Activated CD8-positive, alpha-beta T cell treated with anti-CD3 and anti-CD28 coated beads for 36 hours (primary cell): ENCODE measurements at places on chromosomes 5 and 9. TPM values are rescaled to one million over a fixed set of nuclear protein-coding genes. Genes with fewer than 3 reads are reported as not detected.

GRCh38 chr5:129245489-129245888 is 150.9 kb downstream of the ISOC1 start:
- no peak overlapping the region for H3K27ac ChIP-seq
- H3K27me3 ChIP-seq: no peaks in the 10 kb centered on the region

The SLF1 gene
- total RNA-seq: 14.5 TPM

The FOXD4 gene
- total RNA-seq: not detected

DNA sequence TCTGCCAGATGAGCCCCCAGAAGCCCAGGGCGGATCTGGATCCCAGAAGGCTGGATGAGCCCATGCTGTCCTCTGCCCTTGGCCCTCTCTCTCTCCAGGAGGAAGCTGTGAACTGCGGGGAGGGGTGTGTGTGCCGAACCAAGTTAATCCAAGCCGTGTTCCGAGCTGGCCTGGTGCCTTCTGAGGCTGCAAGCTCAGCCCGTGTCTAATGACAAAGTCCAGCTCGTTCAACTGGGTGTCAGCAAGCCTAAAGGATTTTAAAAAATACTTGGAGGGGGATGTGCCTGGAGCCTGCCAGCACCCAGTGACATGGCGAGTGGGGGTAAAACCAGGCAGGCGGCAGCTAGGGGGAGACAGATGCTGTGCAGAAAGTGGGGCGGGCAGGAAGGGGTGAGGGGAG is 8.0 kb downstream of the STC2 start:
- H3K27ac ChIP-seq: no peak overlapping the region
- no peak for DNase-seq
- H3K4me1 ChIP-seq: peaks cover 16% of the 10 kb centered on the region

- H3K27me3 ChIP-seq: peaks cover 3% of the 10 kb centered on the region
- no peak overlapping the region for H3K4me3 ChIP-seq
- H3K27ac ChIP-seq: no peak overlapping the region
- no peaks in the 10 kb centered on the region for H3K36me3 ChIP-seq
These were observed 37.8 kb downstream of the BHMT start for GRCh38 chr5:79149433-79149832.

DNA sequence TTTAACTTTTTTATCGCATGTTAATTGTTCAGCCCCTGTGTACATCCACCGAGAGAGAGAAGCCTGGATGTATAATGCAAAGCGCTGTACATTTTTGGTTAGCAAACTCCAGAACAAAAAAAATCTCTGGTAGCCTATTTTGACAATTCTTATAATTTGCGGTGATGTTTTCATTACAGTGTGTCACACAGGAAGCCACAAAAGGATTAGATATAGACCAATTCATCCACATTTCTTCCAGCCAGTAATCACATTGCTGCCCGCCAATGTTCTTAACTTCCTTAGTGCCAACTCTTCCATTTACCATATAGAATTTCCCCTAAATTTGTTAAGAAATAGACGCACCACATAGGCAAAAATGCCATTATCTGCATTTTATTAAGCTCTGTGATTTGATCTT is 435.6 kb downstream of the EFNA5 start:
- no peak overlapping the region for H3K4me3 ChIP-seq
- H3K36me3 ChIP-seq: no peaks in the 10 kb centered on the region
- H3K27ac ChIP-seq: no peak overlapping the region
- no peaks in the 10 kb centered on the region for H3K4me1 ChIP-seq

DNA sequence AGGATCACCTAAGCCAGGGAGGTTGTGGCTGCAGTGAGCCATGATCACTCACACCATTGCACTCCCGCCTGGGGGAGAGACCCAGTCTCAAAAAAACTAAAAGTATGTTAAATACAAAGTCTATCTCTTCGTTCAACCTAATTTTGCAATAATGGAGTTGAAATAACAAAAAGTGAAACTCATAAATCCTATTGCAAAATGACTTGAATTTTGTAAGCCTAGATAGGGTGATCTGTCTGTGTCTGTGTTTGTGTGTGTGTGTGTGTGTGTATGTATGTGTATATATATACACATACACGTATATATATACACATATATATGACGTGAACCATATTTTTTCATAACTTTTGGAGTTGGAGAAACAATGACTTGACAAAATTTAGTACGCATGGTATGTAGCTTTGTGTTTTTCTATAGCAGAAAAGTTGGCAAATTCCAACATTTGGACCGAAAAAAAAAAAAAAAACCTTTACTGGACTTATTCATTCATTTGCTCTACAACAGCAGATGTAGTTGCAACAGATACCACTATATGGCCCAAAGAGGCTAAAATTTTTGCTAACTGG is 76.9 kb upstream of the CDH6 start:
- no peaks in the 10 kb centered on the region for H3K27me3 ChIP-seq
- no peaks in the 10 kb centered on the region for H3K36me3 ChIP-seq

DNA sequence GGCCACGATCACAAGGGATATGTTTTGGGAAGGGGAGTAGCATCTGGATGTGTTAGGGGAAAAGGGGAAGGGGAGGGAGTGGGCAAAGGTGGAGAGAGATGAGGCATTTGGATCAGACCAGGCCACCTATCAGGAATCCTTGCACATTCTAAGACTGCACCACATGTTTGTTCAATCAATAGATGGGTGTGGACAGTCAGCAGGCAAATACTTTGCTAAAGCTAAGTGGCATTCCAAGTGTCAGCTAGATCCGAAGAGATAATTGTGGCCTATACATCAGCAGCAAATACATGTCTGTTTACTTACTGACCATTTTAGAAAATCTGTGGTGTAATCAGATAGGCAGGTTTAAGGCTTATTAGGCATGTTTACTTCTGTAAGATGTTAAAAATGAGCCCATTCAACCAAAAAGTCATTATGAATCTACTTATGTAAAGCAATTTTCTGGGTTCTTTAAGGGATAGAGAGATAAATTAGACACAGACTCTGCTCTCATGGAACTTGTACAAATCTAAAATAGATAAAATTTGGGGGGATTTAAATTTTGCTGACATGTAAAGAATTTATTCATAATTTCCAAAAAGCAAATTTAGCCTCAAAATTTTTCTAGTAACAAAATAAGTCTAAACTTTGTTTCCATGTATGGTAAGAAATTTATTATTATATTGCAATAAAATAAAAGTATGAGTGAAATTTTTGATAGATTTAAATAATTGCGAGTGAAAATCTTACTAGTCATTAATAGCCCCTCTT is 107.3 kb downstream of the SNCAIP start:
- H3K36me3 ChIP-seq: no peaks in the 10 kb centered on the region
- DNase-seq: no peak
- H3K27ac ChIP-seq: no peak overlapping the region
